ENCODE measurements at places on chromosomes 2 and 18.
A peak's percentile ranks its signal among the peaks of the same experiment; 100 is the strongest.

DNA sequence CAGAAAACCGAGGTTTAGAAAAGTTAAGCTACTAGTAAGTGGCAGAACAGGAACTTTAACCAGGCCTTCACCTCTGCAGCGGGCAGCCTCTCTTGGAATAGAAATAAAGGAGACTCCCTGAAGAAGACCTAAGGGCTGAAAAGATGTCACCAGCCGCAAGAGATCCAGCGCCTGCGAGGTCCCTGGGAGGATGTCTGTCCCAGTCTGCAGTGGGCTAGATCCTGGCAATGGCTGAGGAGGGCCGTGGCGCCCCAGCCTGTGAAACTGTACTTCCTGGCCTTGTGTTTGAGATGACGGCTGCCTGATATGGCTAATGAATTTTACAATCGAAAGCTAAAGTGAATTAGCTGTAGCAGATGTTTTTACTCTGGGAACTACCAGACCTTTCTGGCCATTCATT is 300.6 kb upstream of the SALL3 start:
- DNase-seq: no peak

DNA sequence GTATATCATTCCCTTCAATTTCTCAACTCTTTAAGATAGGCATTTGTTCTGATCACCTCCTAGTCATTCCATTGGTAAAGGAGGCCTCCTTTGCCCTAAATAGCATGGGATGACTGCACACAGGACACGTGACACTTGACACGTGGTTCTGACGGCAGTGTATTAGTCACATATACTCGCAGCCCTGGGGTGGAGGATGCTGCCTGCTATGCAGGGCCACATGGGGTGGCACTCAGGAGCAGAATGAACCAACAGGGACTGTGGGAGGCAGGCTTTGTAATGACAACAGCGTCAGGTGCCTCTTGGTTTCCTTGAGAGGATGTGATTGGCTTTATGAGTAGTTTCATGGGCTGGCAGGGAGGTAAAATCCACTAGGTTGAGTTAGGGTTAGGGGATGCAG is 9.3 kb upstream of the KCNS3 start:
- DNase-seq: no peak

DNA sequence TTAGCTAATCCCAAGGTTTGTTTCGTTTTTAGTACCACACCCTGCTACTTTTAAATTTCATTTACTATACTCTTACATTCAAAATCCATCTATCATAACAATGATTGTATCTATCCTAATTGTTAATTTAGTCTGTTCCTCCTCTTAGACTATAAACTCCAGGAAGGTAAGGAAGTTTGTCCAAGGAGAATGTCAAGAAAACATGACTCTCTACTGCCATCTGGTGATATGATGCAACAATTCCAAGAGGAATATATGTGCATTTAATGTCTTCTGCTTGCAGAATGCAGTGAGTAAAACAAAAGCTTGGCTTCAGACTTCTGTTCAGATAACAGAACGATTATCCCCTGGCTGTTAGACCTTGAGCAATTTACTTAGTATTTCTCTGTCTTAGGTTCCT is 1267.1 kb downstream of the LRP1B start:
- no peak for DNase-seq

DNA sequence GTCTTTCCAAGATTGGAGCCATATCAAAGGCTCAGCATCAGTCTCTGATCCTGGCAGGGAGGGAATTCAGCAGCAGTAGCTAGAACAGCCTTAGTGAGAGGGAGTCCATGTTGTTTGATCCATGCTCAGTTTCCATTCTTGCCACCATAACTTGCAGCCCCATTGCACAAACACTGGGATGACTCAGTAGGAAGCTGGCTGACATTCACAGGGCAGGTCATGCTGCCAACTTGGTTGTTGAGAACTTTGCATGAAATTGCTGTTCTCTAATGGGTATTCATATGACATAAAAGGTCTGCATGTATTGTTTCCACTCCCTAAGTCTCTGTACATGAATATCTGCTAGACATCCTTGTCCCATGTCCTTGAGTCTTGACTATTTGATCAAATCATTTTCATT is 29.9 kb upstream of the STAT4 start:
- no peak for DNase-seq

DNA sequence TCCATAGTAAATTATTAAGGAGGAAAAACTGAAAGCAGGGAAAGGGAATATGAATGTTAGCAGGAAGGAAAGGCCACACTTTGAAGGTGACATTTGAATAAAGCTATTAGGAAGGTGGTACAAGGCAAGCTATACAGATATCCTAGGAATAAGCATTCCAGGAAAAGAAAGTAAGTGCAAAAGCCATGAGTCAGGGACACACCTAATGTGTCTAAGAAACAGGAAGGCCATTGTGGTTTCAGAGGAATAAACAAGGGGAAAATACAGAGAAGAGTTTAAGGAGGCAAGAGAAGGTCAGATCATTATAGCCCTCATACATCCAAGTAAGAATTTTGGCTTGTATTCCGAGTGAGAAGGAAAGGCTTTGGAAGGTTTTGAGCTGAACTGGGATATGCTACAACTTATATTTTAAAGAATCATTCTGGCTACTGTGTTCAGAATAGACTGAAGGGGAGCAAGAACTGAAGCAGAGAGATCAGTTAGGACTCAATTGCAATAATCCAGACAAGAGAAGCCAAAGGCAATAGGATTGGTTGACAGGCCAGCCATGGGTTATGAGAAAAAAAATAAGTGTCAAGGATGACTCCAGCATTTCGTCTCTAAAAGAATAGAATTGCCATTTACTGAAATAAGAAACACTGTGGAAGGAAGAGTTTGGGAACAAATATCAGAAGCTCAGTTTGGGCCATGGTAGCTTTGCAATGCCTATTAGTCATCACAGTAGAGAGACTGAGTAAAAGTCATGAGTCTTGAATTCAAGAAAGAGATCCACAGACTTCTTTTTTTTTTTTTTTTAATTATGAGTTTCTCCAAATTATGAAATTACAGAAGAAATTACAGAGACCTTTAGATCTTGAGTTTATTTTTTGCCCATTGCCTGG is 11.3 kb downstream of the RAD51AP2 start:
- DNase-seq: peak; percentile 42

DNA sequence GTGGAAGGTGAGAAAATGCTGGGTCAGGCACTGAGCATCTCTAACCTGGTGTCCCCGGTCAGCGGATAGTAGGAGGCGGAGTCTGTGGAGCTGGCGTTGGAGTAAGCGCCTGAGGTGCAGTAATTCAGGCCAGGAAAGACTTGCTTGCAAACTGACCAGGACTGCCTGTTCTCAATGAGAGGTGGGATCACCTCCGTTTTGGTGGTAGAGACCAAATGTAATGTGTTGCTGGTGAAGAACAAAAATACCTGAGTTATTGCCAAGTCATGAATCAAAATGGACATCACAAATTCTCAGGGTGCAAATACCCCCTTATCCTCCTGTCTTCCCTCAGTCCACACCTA is 24.2 kb downstream of the APOB start:
- no peak for DNase-seq

DNA sequence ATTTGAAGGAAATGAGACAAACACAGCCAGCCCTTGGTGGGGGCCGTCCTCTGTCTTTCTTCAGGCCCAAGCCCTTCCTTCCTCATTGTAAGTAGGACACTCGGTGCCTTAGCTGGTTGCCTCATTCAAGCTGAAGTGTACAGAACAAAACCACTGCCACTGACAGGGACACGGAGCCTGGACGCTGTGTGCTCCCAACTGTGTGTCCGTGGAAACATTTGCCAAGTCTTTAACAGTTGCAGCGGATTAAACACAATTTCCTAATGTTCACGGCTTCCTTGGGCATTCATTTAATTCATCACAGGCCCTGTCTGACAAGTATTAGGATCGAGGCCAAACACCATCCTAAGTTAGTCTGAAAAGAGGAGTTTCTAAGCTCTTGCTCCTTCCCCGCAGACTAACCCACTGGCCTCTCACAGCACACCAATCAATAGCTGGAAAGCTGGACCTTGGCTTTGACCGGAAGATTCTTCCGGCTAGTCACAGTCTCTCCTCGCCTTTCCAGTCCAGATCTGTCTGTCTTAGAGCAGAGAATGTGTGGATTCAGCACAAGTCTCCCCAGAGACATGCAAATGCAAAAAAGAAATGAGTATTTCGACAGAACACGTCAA is 68.7 kb upstream of the ACSL3 start:
- DNase-seq: no peak

DNA sequence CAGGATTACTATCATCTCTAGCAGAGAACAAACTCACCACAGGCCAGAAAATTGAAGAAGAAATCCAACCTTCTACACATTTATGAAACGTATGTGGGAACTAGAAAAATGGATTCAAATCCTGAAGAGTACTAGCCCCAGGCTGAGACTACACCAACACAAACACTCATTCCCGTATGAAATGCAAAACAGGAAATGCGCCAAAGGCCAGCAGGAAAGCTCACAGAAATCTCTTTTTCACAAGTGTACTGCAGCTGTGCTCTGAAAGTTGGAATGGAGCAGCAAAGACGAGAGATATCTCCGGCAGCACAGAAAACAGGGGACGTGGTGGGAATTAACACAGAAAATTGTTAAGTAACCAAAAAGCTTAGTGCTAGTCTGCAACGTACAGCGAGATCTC is 913.5 kb downstream of the TDRD15 start:
- DNase-seq: no peak

DNA sequence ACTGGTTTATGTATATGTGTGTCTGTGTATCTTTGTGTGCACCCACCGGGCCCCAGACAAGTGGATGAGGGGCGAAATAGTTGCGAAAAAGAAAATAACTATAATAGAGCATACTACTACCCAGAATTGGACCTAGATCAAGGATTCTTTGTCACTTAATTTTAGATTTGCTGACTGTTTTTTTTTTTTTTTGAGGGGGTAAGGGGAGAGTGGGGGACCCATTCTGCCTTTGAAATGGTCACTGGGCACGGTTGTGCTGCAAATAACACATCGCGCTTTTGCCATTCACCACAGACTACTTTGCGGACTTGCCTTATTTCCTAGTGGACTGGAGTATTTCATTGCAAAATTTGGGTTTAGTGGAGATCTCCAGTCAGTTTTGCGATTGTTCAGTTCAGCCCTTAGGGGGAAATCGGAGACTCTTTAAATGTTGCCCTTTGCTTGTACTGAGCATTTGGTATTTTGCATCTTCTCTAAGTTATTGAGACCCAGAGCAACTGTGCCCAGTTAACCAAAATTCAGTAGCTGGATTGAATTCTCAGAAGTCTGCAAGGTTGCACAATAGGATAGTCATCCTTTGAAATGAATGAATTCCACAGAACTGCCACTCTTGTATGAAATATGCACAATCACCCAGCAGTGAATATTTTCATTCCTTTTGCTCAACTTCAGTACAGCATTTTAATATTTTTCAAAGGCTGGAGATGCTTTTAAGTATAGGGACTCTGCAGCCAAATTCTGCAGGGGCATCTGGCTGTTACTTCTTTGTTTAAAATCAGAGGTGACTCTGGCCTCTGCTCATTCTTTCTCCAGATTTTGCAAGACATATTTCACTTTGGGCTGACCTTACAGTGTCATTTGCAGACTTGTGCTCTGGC is 2.9 kb downstream of the TRIB2 start:
- no peak for DNase-seq

GRCh38 chr2:79292958-79293315 is 133.4 kb upstream of the REG3A start:
- no peak for DNase-seq

GRCh38 chr2:64111426-64111825 is 32.8 kb downstream of the PELI1 start:
- no peak for DNase-seq

DNA sequence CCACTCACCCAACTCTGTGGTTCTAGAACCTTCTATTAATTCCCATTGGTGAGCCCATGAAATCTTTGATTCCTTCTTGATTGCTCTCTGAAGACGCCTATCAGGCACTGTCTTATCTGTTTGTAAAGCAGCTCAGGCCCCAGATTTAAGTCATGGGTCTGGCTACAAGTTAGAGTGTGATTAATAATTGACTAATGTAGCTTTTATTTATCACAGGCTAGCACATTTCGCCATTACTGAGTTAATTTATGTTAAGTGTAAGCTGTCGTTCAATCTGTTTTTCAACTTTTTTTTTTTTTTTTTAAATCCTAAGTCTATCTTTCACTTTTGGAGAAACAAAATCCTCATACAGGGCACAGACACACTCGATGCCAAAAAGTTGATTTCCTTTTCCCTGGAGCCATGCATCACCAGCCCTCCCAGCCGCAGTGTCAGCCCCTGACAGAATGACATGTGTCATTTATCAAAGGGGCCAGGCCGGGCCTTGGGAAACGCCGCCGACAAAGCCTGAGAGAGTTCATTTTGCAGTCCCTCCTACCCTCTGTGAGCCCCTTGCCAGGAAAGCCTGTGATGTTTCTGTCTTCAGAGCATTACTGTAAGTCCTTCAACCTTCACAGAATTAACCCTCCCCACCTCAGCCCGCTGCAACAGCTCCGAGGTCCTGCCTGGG is 15.8 kb downstream of the TSHZ1 start:
- no peak for DNase-seq

Data from SJSA1 (cell line).